ENCODE measurements at places on chromosomes 5 and 9.

DNA sequence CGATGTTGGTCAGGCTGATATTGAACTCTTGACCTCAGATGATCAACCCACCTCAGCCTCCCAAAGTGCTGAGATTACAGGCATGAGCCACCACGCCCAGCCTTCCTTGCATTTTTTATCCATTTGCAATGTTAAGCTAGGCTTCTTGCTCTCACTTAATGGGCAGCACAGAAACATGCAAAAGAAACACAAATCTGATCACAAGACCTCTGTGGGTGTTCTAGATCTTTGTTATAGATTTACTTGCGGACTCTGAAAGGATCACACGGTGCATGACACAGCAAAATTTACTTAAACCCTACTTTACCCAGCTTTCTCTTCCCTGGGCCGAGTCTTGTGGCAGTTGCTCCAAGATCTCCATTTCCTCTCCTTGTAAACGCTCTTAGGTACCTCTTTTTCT, 71.3 kb downstream of the PSAT1 start:
- no peak for DNase-seq

DNA sequence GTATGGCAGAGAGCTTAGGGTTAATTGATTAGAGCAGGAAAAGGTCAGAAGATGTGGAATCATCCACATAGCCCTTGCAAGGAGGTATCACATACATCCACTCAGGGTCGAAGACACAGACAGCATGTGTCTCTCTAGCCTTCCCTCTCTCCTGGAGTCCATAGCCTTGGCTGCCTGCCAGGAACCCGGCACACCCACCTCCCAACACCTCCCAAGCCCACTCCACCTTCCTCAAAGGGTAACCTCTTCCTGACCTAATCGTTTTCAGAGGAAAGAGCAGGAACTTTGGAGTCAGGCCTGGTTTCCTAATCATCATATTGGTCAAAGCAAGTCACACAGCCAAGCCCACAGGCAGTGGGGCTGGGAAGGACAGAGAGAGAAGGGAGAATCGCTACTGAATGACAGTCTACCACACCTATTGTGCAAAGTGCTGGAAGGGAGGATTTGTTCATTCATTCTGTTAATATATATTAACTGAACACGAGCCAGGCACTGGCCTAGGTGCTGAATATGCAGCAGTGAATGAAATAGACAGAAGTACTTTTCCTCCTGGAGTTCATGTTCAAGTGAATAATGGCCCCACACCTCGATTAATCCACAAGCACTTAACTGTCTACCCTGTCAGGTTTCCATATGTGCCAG, 107.8 kb downstream of the KCNIP1 start:
- no peak for DNase-seq

- DNase-seq, result no peak
Observed at GRCh38 chr5:172549696-172550095, 91.4 kb upstream of the NEURL1B start.

GRCh38 chr5:25863811-25864210, 1174.6 kb downstream of the CDH9 start:
- no peak for DNase-seq

DNA sequence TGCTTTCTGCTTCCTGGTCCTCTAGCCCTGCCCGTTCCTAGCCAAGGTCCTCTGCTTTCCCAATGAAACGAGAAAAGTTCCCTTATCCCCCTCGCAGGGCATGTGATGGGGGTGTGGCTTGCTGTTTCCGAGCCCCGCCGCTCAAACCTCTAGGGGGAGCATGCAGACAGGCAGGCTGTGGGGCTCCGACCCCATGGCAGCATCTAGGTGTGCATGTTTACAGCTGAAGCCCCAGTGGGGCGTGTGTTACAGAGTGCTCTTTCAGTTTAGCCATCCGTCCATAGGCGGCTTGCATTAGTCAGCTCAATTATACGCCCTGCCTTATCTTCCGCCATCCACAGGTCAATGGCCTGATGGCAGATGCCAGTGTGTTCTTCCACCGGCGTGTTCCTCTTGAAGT, 48.3 kb upstream of the SPATA31E1 start:
- DNase-seq, result no peak

- no peak for DNase-seq
Observed at GRCh38 chr9:132040808-132041207, 38.9 kb downstream of the MED27 start.

DNA sequence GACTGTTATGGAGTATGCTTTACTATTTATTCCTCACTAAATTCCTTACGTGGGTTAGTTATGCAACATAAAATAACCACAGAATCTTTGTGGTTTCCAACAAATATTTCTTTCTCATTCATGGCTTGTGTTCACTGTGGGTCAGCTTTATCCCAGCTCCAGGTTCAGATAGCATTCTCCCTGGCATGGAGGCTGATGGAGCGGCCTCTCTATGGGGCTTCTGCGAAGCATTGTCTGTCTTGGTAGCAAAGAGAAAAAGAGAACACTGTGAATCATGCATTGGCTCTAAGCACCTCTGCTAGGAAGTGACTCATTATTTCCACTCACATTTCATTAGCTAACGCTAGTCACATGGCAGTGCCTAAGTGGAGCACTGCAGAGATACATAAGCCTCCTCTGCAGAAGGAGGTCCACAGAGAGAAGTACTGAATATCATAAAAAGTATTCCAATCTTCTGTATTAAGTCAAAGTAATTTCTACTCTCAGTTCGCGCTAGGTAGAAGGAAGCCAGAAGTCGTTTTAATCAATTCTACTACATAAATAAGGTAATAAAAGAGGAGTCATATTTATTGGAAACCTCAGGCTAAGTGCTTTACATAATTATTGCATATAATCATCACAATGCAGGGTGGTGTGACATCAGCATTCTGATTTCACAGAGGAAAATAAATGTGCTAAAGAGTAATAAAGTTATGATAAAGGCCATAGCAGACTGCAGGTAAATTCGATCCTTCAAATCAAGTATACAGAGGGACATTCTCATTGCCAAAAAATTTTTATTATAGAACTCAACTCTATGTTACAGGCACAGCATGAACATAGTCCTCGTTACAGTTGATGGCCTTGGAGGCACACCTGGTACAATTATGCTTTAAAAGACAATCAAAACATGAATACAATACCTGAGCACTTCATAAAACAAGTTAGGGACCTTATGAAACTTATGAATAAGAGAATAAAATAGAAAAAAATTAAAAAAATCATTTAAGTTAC, 531.1 kb downstream of the CETN3 start:
- no peak for DNase-seq

DNA sequence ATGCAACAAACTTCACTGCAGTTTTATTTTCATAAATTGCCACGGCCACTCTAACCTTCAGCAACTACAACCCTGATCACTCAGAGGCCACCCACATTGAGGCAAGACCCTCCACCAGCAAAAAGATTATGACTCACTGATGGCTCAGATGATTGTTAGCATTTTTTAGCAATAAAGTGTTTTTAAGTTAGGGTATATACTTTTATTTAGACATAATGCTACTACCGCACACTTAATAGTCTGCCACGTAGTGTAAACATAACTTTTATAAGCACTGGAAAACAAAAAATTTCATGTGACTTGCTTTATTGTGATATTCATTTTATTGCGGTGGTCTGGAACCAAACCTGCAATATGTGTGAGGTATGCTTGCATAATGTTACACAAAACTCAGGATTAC, 257.9 kb downstream of the ZSWIM6 start:
- no peak for DNase-seq
